ENCODE measurements at places on chromosomes 16 and 17. TPM values are rescaled to one million over a fixed set of nuclear protein-coding genes. Genes with fewer than 3 reads are reported as not detected.

DNA sequence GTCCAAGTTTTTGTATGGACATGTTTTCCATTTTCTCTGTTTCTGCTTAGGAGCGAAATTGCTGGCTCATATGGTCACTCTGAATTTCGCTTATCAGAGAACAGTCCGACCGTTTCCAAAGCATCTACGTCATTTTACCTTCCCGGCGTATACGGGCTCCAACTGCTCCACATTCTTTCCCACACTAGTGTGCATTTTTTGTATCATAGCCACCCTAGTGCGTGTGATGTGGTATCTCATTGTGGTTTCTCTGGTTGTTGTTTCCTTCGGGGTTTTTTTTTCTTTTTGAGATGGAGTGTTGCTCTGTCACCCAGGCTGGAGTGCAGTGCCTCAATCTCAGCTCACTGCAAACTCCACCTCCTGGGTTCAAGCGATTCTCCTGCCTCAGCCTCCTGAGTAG is 31.0 kb upstream of the BHLHA9 start:
- no peak for DNase-seq

GRCh38 chr17:75706042-75706728 is 15.1 kb upstream of the ITGB4 start:
- no peak for DNase-seq

KRT13 gene
- total RNA-seq: not detected

GRCh38 chr16:67190448-67191399 is 788 bp upstream of the EXOC3L1 start:
- no peak for DNase-seq

GRCh38 chr17:45783593-45784292 is 377 bp upstream of the CRHR1 start:
- DNase-seq: no peak

GRCh38 chr17:12554251-12554650 is 111.4 kb upstream of the MYOCD start:
- no peak for DNase-seq
